Left lung (tissue), 14 donors: ENCODE measurements at places on chromosomes 12 and 14. TPM values are rescaled to one million over a fixed set of nuclear protein-coding genes. Genes with fewer than 3 reads are reported as not detected.

HOXC9 gene
- 0.32 TPM for total RNA-seq

GRCh38 chr12:125065919-125066570 is 810 bp downstream of the AACS start:
- H3K27ac ChIP-seq, result no peak overlapping the region
- no peaks in the 10 kb centered on the region for H3K36me3 ChIP-seq
- H3K27me3 ChIP-seq, result no peaks in the 10 kb centered on the region
- DNase-seq, result no peak
- no peaks in the 10 kb centered on the region for H3K4me1 ChIP-seq
- peak overlapping the region; percentile 72 for H3K4me3 ChIP-seq

DNA sequence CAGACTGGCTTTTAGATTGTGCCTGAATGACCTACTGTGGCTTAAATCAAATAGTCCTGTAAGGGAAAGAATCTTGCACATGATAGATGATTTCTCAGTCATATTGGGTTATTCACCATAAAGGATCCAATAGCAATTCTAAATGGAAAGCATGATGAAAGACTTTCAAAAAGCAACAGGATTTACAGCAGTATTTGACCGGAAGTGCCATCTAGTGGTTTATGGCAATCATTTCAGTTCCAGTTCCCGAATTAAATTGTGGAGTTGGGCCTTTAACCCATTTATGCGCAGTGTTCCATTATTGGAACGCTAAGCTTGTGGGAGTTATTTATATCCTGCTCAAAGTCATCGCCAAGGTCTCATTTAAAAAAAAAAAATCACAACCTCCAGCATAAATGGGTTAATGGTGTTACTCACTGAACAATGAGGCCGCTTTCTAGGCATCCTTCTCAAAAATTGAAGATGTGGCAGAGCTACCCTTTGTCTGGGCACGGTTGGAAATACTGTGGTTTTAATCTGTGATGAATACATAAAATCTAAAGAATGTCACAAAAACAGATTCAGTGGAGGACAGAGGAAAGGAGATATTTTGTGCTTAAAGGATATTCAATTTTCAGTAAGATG is 60.8 kb upstream of the REP15 start:
- no peak overlapping the region for H3K27ac ChIP-seq
- H3K36me3 ChIP-seq, result no peaks in the 10 kb centered on the region
- no peaks in the 10 kb centered on the region for H3K27me3 ChIP-seq
- no peak overlapping the region for H3K4me3 ChIP-seq

DNA sequence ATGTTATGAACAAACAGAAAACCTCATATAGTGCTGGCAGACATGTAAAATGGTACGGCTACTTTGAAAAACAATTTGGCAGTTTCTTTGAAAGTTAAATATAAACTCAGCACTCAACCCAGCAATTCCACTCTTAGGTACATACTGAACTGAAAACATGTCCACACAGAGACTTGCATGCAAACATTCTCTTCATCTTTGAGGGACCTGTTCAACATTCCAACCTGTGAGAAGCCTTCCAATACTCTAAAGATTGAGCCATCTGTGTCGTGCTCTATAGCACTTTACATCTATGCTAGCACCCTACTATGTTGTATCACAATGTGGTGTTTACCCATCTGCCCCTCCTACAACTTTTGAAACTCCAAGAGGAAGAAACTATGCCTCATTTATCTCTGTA is 79.3 kb downstream of the DNAI7 start:
- no peaks in the 10 kb centered on the region for H3K27me3 ChIP-seq
- no peak for DNase-seq
- no peak overlapping the region for H3K27ac ChIP-seq
- H3K4me1 ChIP-seq, result no peaks in the 10 kb centered on the region

DNA sequence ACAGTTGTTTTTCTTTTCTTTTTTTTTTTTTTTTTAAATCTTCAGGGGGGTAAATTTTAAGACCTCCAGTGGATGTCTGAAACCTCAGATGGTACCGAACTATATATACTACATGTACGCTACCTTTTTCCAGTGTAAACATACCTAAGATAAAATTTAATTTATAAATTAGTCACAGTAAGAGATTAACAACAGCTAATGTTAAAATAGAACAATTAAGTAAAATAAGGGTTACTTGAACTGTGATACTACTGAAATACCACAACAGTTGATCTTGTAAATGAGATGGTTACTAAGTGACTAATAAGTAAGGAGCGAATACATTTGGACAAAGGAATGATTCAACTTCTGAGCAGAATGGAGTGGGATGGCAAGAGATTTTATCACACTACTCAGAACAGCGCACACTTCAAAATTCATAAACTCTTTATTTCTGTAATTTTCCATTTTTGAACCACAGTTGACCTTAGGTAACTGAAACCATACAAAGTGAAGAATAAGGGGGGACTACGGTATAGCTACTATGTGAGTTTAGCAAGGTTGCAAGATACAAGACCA is 80.5 kb upstream of the PCED1B start:
- DNase-seq, result no peak
- no peaks in the 10 kb centered on the region for H3K4me1 ChIP-seq
- no peak overlapping the region for H3K4me3 ChIP-seq

GRCh38 chr12:109594556-109595317 is 21.1 kb downstream of the MVK start:
- H3K36me3 ChIP-seq, result no peaks in the 10 kb centered on the region
- no peak overlapping the region for H3K27ac ChIP-seq
- peak; percentile 16 for DNase-seq
- no peaks in the 10 kb centered on the region for H3K27me3 ChIP-seq
- H3K4me1 ChIP-seq, result peaks cover 21% of the 10 kb centered on the region

DNA sequence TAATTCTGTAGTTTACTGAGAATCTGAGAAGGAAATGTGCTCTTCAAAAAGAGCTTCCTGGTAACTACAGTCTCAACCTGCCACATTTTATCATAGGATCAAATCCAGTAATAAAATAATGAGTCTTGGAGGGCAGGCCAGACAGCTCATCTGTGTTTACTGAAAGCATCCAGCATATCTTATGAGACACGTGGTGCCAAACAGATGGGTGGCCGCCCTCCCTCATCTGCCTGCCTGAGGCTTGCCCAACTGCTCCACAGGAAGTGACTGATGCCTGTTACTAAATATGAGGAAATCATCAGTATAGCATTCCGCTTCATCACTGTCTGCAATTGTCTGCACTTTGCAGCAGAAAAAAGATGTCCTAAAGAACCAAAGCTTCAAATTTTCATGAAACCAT is 13.5 kb downstream of the DHRS7 start:
- H3K4me3 ChIP-seq, result no peak overlapping the region
- H3K27ac ChIP-seq, result peak overlapping the region; percentile 21
- H3K36me3 ChIP-seq, result peaks cover 59% of the 10 kb centered on the region
- H3K4me1 ChIP-seq, result peaks cover 47% of the 10 kb centered on the region

- no peak overlapping the region for H3K4me3 ChIP-seq
- no peak for DNase-seq
- H3K36me3 ChIP-seq, result no peaks in the 10 kb centered on the region
These were observed 255.0 kb downstream of the TMEM132C start for GRCh38 chr12:128521981-128522380.

GRCh38 chr12:24360907-24361306 is 411.4 kb upstream of the SOX5 start:
- H3K27ac ChIP-seq, result no peak overlapping the region
- no peaks in the 10 kb centered on the region for H3K36me3 ChIP-seq

DNA sequence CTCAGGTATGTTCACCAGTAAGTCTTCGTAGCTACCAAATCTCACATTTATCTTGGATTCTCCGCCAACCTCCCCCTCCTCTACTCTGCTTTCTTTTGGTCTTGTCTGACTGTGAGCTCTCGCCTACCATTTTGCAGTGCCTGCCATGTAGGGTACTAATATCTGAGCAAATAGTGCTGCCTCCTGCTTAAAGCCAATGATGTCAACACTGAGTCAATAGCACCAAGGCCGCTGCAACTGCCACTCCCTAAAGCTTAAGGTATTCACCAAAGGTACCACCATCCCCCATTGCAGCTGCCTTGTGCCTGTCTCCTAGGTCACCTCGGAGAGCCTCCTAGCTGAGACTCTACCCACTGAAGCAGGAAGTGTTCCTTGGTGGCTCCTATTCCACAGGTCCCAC is 114.8 kb upstream of the FUT8 start:
- no peaks in the 10 kb centered on the region for H3K4me1 ChIP-seq
- no peak overlapping the region for H3K4me3 ChIP-seq
- H3K36me3 ChIP-seq, result no peaks in the 10 kb centered on the region
- H3K27me3 ChIP-seq, result no peaks in the 10 kb centered on the region
- peak; percentile 33 for DNase-seq
- no peak overlapping the region for H3K27ac ChIP-seq

GRCh38 chr14:100472491-100472890 is 114.7 kb downstream of the BEGAIN start:
- no peak overlapping the region for H3K27ac ChIP-seq
- H3K4me3 ChIP-seq, result no peak overlapping the region
- no peak for DNase-seq
- H3K36me3 ChIP-seq, result no peaks in the 10 kb centered on the region

DNA sequence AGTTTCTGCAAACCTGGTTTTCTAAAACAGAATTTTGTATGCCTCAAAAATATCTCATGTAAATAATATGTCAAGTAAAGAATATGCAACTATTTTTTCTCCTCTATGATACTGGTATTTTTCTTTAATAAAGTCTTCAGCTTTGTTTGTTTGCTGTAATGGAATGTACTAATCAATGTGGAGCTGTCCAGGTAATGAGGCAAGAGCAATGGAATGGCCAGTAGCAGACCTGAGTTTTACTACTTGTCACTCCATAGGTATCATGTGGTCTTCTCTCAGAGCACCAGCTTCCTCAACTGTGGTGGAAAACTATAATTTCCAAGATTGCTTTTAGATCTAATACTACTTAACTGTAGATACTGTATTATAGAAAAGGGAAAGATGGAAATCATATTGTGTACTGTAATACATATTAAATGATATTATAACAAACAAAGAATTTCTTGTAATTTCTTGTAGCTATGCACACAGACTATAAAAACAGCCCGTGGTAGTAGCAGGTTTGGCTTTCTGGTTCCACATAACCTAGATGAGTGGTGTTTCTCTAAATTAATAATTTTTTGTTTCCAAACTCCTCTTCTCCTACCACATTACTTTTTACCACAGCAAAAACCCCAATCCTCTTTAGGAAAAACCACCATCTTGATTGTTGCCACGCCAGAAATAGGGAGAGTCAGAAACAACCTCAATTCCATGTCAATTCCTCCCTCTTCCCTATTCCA is 70.6 kb downstream of the KIF21A start:
- H3K4me3 ChIP-seq, result no peak overlapping the region
- no peaks in the 10 kb centered on the region for H3K36me3 ChIP-seq
- H3K4me1 ChIP-seq, result no peaks in the 10 kb centered on the region

DNA sequence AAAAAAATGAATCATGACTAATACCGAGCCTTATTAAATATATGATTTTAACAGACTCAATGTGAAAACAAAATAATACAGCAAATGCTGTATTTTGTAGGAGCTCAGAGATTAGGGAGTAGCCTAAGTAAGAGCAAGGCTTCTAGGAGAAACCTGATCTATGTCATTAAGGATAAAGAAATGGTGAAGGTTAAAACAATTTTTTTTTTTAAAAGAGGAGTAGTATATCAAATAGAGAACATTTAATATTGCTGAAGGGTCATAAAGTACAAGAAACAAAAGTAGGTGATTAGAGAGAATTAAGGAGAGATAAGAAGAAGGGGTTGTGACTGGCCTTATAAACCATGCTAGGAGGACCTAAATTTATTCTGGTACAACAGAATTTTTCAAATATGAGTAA is 39.1 kb downstream of the PPP1R12A start:
- H3K27ac ChIP-seq, result no peak overlapping the region
- no peaks in the 10 kb centered on the region for H3K36me3 ChIP-seq
- peaks cover 51% of the 10 kb centered on the region for H3K4me1 ChIP-seq
- DNase-seq, result no peak
- no peaks in the 10 kb centered on the region for H3K27me3 ChIP-seq
- H3K4me3 ChIP-seq, result no peak overlapping the region

- no peak overlapping the region for H3K27ac ChIP-seq
- H3K4me1 ChIP-seq, result no peaks in the 10 kb centered on the region
- H3K27me3 ChIP-seq, result no peaks in the 10 kb centered on the region
- H3K36me3 ChIP-seq, result peaks cover 98% of the 10 kb centered on the region
- H3K4me3 ChIP-seq, result no peak overlapping the region
These were observed 19.1 kb downstream of the AMN start for GRCh38 chr14:102941419-102942011.

DNA sequence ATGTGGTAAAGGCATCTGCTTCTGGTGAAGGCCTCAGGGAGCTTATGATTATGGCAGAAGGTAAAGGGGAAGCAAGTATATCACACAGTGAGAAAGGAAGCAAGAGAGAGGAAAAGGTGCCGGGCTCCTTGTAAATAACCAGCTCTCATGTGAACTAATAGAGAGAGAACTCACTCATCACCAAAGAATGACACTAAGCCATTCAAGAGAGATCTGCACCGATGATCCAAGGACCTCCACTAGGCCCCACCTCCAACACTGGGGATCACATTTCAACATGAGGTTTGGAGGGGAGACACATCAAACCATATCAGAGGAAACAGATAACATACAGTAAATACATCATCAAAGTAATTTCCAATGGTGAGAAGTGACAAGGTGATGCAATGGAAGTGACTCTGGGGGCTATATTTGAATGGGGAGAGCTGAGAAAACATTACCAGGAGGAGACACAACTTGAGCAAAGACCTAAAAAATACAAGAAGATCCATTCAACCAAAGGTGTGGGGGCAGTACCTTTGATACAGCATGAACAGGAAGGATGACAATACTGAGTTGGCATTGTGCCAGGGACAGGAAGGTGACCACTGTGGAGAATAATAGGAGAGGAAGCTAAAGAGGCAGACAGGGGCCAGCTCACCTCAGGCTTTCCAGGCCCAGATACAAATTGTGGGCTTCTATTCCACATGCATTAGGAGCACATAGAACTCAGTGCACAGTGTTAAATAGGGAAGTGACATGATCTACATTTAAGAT is 134.4 kb upstream of the GRIP1 start:
- H3K27ac ChIP-seq, result no peak overlapping the region
- no peaks in the 10 kb centered on the region for H3K27me3 ChIP-seq
- no peaks in the 10 kb centered on the region for H3K4me1 ChIP-seq
- no peak for DNase-seq
- H3K36me3 ChIP-seq, result no peaks in the 10 kb centered on the region

DNA sequence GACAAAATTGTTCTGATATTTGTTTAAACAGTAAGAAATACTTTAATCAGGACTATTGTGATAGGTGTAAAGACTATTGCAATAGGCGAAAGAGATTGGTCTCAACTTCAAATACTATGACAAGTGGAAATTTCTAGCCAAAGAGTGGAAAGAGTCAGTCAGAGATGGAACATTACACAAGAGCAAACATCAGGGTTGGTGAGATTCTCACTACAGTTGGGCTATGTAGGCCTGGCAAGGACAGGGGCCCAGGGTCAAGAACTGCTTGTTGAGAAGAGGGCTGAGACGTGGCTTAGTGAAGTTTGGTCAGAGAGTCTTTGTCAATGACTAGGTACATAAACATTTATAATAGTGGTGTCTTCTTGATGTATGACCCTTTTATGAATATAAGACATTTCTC is 19.4 kb downstream of the CAND1 start:
- no peak overlapping the region for H3K4me3 ChIP-seq
- H3K36me3 ChIP-seq, result peaks cover 16% of the 10 kb centered on the region
- DNase-seq, result no peak

DNA sequence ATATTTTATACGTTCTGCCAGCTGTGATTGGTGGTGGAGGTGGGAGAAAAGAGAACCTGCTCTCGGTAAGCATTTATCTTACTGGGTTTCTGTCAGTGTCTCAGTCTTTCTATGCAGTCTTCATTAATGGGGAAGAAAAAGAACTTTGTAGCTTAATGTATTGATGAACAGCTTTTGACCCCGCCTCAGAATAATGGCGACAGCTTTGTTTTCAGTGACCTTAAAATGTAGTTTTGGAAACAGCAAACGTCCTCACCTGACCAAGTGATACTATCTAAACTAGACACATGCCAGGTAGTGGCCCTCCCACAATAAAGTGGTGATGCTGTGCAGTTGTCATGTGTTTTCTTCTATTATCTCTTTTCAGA is 1.4 kb downstream of the DACT1 start:
- DNase-seq, result no peak
- H3K27ac ChIP-seq, result no peak overlapping the region
- H3K27me3 ChIP-seq, result peaks cover 51% of the 10 kb centered on the region
- no peaks in the 10 kb centered on the region for H3K36me3 ChIP-seq
